Fibroblast of the aortic adventitia (primary cell): ENCODE measurements at places on chromosomes 4 and X. TPM values are rescaled to one million over a fixed set of nuclear protein-coding genes. Genes with fewer than 3 reads are reported as not detected.

The ZNF674 gene
- total RNA-seq: 5.2 and 6.0 TPM in 2 replicates

The PABPC5 gene
- 1.8 and 8.1 TPM in 2 replicates for total RNA-seq

DNA sequence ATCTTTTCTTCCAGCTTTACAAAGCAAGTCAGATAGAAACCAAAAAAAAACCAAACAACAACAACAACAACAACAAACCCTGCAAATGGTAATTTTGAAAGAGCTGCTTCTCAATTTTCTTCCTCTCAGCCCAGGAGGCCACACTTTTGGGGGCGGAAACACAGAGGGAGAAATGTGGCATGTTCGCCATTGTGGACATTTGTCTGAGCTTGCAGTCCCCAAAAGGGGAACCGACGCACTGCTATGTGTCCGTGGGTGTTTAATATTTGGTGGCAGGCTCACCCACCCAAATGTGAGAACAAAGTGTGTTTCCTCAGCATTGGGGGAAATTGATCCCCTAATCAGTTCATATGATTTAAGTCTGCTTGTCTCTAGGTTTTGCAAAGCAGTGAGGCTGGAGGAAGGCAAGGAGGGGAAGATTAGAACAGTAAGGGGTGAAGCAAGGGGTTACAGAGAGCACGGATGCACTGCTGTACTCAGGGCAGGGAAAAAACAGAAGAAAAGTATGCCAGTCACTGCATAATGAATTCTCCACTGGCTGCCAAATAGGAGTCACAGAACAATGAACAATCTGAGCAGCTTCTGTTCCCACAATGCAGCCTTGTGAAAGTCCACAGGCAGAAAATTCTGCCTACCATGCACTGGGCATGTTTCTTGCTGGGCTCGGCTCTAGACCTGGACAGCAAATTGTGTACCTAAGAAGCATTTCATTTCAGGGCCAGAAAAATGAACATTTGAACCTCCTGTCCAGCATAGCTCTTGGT is 74.7 kb upstream of the GPM6B start:
- no peak for DNase-seq

GRCh38 chr4:54877006-54877405 is 219.2 kb downstream of the KIT start:
- no peak for DNase-seq

- DNase-seq: peak; percentile 75
These were observed 808 bp downstream of the PRDM5 start for GRCh38 chr4:120921456-120922380.

GRCh38 chr4:152646221-152646620 is 33.6 kb downstream of the TMEM154 start:
- no peak for DNase-seq

DNA sequence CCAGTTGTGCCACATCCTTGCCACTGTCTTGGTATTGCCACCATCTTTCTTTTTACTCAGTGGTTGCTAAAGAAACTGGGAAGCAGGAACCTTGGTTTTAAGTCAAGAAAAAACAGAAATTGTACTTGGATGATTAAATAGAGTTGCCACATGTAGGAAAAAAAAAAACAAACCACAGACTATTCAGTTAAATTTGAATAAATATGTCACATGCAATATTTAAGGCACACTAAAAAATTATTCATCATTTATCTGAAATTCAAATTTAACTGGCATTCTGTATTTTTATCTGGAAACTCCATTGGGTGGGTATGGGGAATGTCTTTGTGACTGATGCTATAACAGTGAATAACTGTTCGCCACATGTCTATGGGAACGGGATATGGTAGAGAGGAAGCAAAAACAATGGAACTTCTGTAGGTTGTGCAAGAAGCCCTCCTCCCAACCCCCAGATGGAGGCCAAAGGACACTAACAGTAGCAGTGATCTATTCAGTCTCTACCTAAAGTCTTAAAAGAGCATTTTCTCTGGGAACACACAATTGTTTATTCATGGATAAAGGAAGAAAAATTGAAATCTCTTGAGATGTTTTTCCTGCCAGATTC is 57.0 kb upstream of the PLAC8 start:
- DNase-seq: no peak
